Stimulated activated CD8-positive, alpha-beta memory T cell treated with anti-CD3 and anti-CD28 coated beads, Interleukin-12 subunit alpha, Interleukin-12 subunit beta, amount 100 ng/mL, for 4 hours (primary cell): ENCODE measurements at places on chromosomes 3 and 15.

DNA sequence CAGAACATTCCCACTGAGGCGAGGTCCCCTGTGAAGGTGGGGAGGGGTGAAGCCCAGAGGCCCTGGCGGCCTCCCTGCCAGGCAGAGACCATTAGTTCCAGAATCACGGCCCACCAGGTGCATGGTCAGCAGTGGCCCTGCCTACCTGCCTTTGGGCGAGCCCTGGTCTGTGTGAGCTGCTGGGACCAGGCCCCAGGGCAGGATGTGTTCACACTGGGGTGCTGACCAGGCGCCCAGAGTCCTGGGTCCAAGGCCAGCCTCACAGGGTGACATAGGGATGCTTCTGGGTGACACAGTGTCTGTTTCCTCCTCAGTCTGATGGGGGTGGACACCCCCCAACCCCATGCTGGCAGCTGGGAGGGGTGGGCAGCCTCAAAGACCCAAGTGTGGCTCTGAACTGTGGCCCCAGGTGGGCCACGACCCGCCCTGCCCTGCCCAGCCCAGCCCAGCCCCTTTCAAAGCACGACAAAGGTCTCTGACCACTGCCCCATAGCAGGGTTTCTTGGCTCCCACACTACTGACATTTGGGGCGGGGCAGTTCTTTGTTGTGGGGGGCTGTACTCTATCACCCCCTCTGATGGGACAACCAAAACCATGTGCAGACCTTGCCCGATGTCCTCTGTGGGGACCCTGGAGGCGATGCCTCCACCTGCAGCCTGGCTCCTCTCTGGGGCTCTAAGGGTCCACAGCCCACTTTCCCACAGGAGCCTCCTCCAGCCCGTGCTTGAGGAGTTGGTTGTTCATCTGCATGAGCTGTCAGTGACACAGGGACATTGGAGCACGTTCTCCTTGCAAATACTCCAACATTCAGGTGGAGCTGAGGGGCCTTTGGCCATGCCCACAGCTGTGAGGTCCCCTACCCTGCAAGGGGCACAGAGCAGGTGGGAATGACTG is 44.8 kb upstream of the SLC41A3 start:
- DNase-seq = no peak

DNA sequence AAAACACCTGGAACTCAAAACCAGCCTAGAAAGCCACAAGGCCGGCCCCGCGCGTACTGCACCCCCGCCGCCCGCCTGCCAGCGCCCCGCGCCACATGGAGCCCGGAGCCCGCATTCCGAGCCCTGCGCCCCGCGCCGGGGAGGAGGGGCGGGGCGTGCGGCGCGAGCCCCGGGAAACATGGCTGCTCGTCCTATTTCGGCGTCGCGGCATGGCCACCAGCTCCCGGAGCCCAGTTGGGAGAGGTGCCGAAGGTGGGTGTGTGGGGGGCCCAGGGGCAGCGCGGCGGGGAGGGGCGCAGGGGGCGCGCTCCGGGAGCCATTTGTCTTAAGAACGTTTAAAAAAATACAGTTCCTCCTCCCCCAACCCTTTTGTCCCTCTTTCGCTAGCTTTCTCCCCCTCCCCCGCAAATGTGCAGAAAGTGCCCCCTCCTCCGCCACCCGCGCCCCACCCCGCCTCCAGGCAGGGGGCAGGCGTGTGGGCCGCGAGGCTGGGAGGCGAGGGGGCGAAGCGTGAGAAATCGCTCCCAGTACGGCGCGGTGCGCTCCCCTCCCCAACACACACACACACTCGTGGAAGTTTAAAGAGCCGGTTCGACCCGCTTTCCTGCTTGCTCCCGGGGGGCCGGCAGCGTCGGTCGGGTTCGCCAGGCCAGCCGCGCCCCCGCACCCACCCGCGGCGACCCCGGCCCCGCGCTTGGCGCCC is 2.5 kb downstream of the ANP32A start:
- DNase-seq = peak; percentile 64

- DNase-seq = no peak
These were observed 12.3 kb downstream of the THBS1 start for GRCh38 chr15:39593071-39593655.

GRCh38 chr3:159236321-159236720 is 434.5 kb downstream of the MFSD1 start:
- DNase-seq = no peak

DNA sequence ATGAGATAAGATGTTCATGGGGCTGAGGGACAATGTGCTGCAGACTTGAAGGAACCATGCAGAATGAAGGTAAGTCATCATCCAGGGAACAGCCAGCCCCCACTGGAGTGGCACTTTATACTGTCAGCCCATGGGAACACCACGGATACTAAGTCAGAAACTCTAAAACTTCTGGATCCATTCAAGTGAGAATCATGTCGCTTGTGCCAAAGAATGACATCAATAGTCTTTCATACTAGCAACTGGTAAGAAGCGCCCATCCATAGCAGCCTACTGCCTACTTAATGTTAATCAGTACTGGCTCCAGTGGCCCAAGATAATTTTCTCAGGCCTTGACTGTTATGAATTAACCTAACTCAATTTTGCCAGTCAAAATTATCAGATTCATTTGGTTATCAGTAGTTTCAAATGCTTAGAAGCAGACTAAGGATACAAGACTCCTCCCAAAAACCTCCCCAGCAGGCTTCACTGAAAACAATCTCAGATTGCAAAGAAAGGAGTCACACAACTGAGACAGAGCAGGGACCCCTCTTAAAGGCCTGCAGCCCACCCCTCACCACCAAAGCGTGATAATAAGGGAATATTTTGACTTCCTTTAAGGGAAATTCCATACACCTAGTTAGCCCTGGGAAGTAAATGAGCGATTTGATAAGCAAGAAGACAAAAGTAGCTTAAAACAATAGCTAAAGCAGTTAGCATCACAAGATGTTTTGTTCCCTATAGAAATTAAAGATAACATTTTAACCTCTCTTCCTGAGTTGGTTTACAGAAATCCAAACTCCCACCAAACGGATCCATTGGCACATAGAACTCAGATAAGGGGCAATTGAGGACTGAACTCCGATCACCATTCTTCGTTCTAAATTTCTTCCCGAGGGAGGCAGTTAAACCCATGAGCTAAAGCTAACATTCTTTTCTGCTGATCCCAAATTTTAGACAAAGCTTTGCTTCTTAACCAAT is 98.8 kb downstream of the TGFBR2 start:
- DNase-seq = no peak

DNA sequence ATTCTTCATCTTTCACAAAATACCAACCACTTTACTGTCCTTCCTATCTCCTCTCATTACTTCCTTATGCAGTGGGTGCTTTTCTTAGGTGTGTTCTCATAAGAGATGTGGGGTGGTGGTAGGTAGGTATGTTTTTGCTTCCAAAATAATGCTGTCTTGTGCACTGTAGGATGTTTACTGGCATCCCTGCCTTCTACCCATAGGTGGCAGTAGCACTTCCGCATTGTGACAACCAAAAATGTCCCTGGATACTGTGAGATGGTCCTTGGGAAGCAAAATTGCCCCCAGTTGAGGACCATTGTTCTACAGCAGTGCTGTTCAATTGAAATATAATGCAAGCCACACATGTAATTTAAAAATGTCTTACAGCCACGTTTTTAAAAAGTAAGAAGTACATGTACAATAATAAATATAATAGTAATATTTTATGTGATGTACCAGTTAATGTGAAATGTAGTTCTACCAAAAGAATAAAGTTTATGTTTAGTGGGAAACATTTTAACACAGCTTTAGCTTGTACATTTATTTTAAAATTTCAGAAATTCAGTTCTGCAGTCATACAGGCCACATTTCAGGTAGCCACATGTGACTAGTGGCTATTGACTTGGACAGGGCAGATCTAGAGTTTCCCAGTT is 75.2 kb downstream of the NEO1 start:
- DNase-seq = no peak

GRCh38 chr3:161395115-161396012 is 24.0 kb upstream of the SPTSSB start:
- DNase-seq = no peak

- no peak for DNase-seq
These were observed 614.4 kb downstream of the FHIT start for GRCh38 chr3:60636846-60637245.

- no peak for DNase-seq
These were observed 163.4 kb downstream of the KLF13 start for GRCh38 chr15:31489801-31490646.

DNA sequence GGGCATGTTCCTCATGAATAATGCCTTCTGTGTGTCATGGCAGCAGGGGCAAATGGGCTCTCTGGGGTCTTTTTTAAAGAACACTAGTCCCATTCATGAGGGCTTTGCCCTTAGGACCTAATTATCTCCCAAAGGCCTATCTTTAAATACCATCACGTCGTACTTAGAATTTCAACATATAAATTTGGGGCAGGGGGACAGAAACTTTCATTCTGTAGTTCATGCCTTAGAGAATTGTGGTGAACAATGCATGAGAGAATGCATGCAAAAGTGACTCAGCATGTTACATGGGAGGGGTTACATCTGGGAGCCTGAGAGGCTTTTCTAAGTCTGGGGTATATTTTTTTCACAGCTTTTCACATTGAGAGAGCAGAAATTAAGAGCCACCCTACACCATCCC is 208.5 kb upstream of the ROPN1 start:
- no peak for DNase-seq
